Stimulated activated naive B cell treated with anti-CD40 and anti-IgM and Interleukin-4, amounts not matched to agents 10 μg/mL and 1 μg/mL and 100 μg/mL, for 72 hours (primary cell): ENCODE measurements at places on chromosomes 6 and 20.

DNA sequence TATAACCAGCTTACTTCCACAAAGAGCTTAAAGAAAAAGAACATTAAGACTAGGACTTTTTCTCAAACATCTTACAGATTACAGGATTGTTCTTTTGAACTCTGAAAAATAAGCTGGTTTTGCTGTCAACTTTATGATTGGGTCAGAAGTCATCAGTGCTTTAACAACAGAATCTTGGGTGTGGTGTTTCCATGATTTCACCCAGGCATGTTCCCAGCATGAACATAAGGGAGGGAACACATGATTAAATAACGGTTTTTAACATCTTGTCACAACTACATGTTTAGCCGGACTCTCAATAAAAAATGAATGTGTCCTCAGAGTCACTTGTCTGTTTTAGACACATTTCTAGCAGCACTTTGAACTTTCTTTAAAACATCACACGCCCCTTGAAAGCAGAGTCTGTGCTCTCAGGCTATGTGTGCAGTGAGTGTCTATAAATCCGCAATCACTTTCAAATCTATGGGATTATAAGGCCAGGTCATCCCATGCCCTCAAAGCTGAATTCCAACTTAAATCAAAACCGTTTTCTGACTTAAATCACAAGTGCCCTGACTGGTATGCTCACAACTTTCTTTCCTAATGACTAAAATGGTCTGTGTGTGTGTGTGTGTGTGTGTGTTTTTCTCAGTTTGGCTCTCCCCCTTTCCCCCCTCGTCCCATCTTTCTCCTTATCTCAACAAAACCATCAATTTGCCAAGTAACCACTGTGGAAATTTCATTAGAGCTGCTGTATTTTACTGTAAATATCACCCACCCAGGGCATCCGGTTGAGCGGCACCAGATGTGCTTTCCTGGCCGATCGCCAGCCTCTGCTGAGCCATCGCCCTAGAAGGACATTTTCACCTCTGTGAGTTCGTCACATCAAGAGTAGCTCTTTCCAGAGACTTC is 216.8 kb upstream of the DTNBP1 start:
- DNase-seq, result peak; percentile 70

GRCh38 chr6:119361209-119361608 is 11.6 kb upstream of the MAN1A1 start:
- no peak for DNase-seq

DNA sequence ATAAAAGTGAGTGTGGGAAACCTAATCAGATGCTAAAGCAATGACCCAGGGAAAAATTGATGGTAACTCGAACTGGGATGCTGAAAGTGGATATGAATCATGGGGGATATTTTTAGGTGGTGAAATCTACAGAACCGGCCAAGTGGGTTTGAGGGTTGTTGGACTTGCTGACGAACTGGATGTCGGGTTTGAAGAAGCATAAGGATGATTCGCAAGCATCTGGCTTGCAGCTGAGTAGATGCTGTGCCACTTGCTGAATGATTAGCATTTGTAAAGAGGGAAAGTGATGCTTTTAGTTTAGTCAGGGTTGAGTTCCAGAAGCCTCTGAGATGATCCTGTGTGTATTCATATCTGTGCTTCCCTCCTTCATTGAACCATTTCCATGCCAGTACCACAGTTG is 54.9 kb downstream of the UBR2 start:
- DNase-seq, result no peak

- no peak for DNase-seq
Observed at GRCh38 chr20:1373614-1374013, 19.2 kb downstream of the FKBP1A start.

DNA sequence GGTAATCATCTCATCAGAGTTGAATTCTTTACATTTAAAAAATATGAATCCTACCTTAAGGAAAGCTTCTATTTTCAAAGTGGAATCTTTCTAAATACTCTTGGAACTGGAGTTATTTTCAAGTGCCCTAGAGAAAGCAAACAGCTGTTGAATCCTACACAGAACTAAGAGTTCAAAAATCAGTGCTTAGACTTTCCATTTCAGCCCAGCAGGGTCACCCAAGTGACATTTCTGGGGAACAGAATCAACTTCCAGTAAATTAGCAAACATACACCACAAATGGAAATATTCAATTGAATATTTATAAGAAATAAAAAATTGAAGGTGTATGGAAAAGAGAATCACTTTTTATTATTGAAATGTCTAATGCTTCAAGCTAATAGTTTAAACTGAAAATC is 427.7 kb upstream of the NOX3 start:
- DNase-seq, result no peak

DNA sequence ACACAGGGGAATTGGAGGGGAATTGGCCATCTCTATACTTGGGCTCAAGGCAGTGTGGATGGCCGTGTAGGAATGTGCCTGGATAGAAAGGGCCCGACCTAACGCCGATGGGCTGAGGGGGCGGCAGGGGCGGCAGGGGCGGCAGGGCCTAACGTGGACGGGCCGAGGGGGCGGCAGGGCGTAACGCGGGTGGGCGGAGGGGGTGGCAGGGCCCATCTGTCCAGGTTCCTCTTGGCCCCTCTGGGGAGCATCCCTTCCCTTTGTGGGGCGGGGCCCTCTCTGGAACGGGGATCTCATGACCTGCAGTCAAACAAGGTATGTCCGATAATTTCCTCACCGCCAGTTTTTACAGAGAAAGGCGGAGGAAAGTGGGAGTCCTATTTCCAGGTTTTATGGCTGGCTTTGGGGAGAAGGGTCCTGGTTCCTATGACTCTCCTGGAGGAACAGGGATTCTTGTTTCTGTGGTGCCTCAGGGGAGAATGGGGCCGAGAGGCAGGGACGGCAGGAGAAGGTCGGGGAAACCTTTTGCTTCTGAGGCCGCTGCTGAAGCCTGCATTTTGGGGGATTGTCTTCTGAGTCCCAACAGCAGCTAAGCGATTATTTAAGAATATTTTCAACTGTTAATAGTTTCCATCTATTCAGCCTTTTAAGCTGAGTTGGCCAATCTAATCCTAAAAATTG is 100.8 kb upstream of the FRMD1 start:
- DNase-seq, result no peak

- DNase-seq, result no peak
Observed at GRCh38 chr6:15150207-15150606, 95.7 kb upstream of the JARID2 start.

DNA sequence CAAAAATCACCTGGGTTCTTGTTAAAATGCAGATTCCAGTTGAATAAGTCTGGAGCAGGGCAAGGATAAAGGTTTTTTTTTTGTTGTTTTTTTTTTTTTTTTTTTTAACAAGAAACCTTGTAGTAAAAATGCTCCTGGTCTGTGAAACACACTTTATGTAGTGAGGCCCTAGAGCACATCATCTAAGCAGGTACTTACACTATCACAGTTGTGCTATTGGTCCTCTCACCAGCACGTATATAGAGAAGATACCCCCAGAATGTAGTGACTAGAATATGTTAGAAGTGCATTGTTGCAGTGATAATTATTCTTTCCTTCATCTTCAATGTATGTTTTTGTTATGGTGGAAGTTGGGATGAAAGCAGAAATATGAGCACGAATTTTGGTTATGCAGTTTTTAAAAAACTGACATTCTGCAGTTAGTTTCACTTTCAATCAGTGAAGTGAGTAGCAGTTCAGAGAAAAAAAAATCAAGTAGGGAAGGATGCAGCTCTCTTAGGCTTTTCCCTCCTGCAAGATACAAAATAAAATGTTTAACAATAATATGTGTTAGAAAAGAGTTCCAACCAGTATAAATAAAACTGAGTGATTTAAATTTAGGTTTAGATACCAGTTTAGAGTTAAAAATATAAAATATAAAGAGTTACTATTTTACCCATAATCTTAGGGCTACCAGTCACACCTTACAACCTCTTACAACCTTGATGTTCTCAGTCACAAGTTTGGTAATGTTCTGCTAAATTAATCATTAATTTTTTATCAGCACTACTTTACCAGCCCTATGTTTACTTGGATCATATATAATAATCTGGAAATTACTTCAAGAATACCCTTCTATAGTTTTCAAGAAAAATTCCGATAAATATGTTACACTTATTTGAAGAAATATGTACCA is 9.2 kb upstream of the DEFB113 start:
- DNase-seq, result no peak

- no peak for DNase-seq
Observed at GRCh38 chr6:105192707-105193465, 13.1 kb upstream of the POPDC3 start.

DNA sequence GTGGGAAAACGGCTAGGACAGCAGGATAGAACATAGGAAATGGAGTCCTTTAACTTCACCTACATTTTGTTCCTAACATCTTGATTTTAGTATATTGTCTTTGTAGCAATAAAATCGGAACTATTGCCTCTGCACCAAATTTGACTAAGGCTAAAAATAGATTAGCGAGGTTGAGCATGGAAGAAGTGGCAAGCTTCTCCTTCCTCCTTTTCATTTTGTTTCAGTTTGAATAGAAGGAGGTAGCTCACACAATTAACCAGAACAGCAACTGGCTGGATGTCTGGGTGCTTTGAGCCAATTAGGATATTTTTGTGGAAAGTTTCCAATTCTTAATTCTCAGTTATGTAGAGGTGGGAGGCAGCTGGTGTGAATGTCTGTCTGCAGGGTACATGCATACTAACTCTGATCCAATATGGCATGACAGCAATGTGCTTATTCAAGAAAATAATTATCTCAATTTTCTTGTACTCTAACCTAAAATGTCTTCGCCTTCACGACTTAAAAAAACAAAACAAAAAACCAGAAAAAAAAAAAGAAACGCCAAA is 3.1 kb upstream of the HECA start:
- DNase-seq, result no peak

DNA sequence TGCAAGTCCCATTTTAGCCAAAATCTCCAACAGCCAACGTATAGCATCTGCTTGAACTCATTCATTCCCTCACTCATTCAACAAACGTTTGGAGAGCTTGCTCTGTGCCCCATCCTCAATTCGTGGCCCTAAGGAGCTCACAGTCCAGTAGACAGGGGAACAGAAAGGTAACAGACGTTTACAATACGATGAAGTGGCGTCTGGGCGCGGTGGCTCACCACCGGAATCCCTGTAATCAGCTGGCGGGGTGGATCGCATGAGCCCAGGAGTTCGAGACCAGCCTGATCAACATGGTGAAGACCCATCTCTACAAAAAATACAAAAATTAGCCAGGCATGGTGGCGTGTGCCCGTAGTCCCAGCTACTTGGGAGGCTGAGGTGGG is 790 bp upstream of the E2F1 start:
- no peak for DNase-seq

DNA sequence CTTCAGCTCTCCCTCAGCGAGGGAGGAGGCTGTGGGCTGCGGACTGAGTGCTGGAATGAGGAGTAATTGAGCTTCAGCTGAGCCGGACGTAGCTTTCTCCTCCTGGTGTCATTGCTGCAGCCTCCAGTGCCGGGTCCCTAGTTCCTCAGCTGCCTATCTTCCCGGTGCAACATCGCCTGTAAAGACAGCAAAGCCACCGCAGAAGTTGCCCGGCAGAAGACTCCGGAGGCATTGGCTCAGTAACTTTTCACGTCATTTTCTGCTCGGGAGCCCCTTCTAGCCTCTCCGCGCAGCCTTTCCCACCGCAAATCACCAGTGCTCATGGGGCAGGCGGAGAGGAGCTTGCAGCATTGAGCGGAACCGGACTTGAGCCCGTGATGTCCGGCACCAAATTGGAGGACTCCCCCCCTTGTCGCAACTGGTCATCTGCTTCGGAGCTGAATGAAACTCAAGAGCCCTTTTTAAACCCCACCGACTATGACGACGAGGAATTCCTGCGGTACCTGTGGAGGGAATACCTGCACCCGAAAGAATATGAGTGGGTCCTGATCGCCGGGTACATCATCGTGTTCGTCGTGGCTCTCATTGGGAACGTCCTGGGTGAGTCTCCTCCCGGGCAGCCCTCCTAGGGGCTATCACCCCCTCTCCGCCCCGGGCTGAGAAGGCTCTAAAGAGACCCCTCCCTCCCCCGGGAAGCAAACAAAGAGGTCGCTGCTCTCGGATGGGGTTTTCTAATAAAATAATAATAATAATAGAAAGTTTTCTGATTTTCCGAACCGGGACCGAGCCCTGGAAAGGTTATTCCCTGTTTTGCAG is at the start of gene HCRTR2:
Gene HCRTR2 (plus strand): TSS at position 305 of the 816 bp plus-strand sequence. CDS start 73 bp downstream, at position 378.
- DNase-seq, result no peak

- DNase-seq, result no peak
Observed at GRCh38 chr6:142361779-142362750, 60.3 kb downstream of the ADGRG6 start.

GRCh38 chr6:105401247-105402089 is 1.4 kb downstream of the PREP start:
- DNase-seq, result no peak

DNA sequence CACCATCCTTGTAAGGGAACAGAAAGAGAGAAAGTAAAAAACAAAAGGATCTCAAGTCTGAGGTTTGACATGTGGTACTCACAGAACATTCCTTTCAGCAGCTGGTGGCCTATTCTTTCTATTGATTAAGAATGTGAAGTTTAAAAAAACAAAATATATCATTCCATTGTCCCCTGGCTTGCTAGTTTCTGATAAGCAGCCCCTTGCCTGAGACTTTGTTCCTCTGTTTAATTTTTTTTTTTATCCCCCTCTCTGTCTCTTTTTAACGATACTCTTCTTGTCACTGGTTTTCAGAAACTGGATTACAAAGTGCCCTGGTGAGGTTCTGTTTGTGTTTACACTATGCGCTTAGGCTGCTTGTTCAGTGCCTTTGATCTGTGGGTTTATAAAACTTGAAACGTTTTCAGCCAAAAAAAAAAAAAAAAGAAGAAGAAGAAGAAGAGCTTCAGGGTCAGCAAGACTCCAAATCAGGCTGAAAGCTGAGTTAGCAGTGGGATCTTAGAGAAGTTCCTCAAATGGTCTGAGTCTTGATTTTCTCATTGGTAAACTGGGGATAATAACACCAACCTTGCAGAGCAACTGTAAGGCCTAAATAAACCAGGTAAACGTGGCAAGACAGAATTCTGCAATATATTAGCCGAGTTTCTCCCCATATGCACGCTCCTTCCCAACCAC is 45.1 kb upstream of the SLC22A23 start:
- no peak for DNase-seq

GRCh38 chr6:107585815-107586435 is 96.0 kb downstream of the SOBP start:
- no peak for DNase-seq
